ENCODE measurements at places on chromosomes 1 and 21. TPM values are rescaled to one million over a fixed set of nuclear protein-coding genes. Genes with fewer than 3 reads are reported as not detected.

GRCh38 chr1:223504741-223505140 is 111.5 kb downstream of the CCDC185 start:
- peaks cover 2% of the 10 kb centered on the region for H3K4me1 ChIP-seq
- H3K36me3 ChIP-seq, result no peaks in the 10 kb centered on the region
- peak; percentile 90 for DNase-seq
- no peak overlapping the region for H3K4me3 ChIP-seq
- peaks cover 2% of the 10 kb centered on the region for H3K27me3 ChIP-seq

- H3K4me3 ChIP-seq, result peak overlapping the region; percentile 92
- no peaks in the 10 kb centered on the region for H3K36me3 ChIP-seq
- DNase-seq, result no peak
- peak overlapping the region; percentile 80 for H3K27ac ChIP-seq
Measured at GRCh38 chr1:116374353-116375147, 1.5 kb downstream of the ATP1A1 start.

Gene TPM3
- total RNA-seq, result 974 TPM

DNA sequence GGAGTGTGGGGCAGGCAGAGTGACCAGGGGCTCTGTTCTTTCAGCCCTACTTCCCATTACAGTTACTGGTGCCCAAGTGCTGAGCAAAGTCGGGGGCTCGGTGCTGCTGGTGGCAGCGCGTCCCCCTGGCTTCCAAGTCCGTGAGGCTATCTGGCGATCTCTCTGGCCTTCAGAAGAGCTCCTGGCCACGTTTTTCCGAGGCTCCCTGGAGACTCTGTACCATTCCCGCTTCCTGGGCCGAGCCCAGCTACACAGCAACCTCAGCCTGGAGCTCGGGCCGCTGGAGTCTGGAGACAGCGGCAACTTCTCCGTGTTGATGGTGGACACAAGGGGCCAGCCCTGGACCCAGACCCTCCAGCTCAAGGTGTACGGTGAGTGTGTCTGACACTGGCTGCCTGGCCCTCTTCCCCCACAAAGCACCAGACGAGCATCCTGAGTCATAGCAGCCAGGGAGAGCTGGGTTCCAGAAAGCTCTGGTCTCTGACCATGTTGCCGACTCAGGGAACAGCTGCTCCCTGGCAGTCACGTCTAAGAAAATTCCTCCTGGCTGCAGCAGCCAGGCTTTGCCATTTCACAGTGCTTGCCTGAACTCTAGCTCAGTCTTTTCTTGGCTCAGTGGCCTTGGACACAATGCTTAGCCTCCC is 3.3 kb downstream of the SLAMF8 start:
- H3K4me1 ChIP-seq, result peaks cover 2% of the 10 kb centered on the region
- no peak overlapping the region for H3K27ac ChIP-seq
- DNase-seq, result peak; percentile 81
- no peaks in the 10 kb centered on the region for H3K27me3 ChIP-seq
